ENCODE measurements at places on chromosomes 6 and 20.

GRCh38 chr6:37321101-37321500, 32.7 kb upstream of the RNF8 start:
- DNase-seq = no peak

DNA sequence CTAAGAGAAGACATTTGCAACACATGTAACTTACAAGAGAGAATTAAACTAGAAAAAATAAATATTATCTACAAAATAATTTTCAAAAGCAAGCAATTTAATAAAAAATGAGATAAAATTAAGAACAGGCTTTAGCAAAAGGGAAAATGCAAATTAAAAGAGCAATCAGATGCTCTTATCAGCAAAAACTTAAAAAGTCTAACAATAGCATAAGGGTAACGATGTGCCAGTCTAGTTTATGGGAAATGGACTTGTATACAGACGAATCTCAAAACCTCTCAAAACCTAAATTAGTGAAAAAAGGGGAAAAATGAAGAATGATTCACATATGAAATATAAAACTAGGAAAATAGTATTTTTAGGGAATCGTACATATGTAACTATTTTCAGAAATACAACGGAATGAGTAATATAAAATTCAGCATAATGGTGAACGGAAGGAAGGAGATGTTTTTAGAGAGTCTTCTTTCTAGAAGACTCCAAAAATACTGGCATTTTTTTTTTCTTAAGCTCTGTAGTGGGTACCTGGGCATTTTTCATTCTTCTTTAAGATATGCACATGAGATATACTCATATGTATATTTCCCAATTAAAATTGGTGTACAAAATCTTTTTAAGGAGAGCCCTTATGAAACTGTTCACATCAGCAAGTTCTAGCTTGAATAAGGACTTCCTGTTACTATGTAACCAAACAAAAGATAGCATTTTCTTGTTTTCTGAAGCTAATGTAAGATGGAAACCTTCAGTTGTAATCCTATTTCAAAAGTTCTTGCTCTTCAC, 927 bp upstream of the MANEA start:
- DNase-seq = no peak

GRCh38 chr6:125524356-125524755, 222.6 kb upstream of the HDDC2 start:
- no peak for DNase-seq

GRCh38 chr20:39645131-39645530, 683.0 kb downstream of the DHX35 start:
- no peak for DNase-seq

GRCh38 chr6:143188292-143188691, 127.6 kb downstream of the AIG1 start:
- DNase-seq = no peak

GRCh38 chr6:63023726-63024125, 187.5 kb upstream of the FKBP1C start:
- DNase-seq = no peak

DNA sequence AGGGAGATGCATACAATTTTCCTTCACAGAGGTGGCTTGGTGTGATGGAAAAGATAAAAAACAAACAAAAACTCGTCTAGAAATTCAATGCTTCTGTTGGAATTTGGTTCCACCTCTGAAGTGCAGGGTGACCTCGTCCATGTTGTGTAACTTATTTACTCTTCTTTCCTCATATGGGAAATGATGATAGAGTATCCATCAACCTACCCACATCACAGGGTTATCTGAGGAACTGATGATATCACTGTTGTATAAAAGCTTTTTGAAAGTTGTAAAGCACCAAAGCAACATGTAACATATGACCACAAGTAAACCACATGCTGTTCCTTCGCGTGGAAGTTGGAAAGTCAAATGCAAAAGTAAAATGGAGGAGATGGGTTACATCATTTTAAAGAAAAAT, 212.0 kb upstream of the SGK1 start:
- DNase-seq = no peak

DNA sequence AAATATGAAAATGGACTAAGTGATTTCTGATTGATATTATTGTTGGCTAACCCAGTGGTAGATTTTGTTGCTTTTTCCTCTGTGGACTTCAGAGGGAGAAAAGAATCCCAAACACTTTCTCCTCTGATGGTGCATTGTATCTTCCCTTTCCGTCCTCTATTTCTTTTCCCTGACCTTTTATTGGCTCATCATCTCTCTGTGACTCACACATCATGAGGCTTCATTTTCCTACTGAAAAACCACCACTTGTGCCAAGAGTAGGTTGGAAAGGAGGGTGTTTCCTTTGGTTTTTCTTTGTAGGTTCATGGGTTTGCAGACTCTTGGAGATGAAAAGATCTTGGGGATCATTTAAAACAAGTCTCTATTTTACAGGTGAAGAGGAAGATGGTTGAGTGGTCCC, 311.7 kb upstream of the JAG1 start:
- DNase-seq = no peak

DNA sequence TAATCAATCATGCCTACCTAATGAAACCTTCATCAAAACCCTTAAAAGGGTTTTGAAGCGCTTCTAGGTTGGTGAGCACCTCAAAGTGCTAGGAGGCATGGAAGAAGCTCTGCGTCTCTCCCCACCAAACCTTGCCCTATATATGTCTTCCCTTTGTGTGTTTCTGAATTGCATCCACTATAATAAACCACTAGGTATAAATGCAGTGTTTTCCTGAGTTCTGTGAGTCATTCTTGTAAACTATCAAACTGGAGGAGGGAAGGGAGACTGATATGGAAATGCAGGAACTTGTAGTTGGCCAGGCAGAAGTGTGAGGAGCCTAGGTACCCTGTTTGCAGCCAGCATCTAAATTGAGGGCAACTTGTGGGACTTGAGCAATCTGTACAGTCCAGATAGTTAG, 698.8 kb downstream of the DOK5 start:
- DNase-seq = no peak

DNA sequence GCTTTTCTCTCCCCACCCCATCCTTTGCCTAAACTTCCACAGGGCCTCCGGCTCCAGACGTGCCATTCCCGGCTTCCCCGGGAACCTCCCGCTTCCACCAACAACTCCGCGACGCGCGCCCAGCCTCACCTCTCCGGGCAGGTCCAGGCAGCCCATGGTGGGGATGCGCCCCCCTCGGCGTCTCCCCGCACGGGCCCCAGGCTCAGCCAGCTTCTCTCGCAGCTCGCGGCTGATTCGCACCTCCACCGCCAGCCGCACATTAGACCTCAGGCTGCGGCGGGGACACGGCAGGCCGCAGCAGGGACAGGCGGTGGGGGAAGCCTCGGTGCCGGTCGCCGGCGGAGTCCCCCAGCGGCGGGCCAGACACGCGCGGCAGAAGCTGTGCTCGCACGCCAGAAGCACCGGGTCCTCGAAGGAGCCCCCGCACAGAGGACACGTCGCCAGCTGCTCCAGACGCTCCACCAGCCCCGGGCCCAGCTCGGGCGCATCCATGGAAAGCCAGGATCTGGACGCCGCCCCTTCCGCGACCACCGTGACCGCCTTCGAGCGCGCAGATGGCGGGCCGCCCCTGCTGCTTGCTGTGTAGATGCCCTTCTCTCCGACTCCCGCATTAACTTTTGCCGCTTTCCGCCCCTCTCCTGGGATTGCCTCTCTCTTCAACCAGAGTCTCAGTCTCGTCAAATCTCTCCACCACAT, at the start of gene RNF39:
Gene RNF39, minus strand, starts transcription at position 676 of the 696 bp plus-strand sequence. Its CDS starts 184 bp downstream, at position 492.
- DNase-seq = no peak

DNA sequence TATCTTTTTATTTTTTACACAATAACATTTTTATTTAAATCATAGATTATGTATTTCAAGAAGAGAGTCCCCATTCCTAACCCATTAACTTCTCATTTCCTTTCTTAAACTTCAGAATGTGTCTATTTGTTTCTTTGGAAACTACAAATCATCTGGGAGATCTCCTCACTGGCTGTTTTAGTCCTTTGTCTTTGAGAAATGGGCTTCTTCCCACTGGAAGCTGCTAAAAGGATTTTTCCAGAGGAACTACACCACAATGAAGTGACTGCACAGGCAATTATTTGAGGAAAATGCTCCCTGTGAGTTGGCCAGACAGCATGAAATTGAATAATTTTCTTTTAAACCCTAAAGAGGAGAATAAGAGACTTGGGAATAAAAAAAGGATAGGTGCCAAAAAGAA, 119.1 kb downstream of the TENT5A start:
- DNase-seq = no peak

- DNase-seq = no peak
These were observed 349.3 kb downstream of the FARS2 start for GRCh38 chr6:5610640-5611039.

GRCh38 chr6:149809798-149810197, 54.4 kb downstream of the LRP11 start:
- DNase-seq = no peak

- DNase-seq = no peak
These were observed 368.0 kb downstream of the QKI start for GRCh38 chr6:163782436-163783003.

- DNase-seq = no peak
These were observed 35.6 kb downstream of the TM9SF4 start for GRCh38 chr20:32144898-32145662.

DNA sequence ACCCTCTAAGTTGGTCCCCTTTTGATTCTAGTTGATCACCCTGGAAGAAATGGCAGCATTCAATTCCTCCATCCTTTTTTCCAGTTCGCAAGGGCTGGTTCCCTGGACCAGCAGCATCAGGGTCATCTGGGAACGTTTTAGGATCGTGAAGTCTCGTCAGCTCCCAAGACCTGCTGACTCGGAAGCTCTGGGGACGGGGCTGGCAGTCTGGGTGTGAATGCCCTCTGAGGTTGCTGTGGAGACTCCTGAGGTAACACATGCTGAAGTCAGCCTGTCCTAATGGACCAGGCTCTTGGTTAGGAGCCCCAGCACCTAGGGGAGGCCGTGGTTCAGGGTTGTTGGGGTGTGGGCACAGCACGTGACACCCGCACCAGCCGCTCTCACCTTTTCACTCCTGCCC, 164.1 kb downstream of the SYNDIG1 start:
- no peak for DNase-seq

GRCh38 chr6:169320013-169320412, 66.4 kb upstream of the THBS2 start:
- no peak for DNase-seq

- DNase-seq = no peak
These were observed 583.7 kb downstream of the EPM2A start for GRCh38 chr6:145151624-145152023.

- no peak for DNase-seq
These were observed 174.2 kb downstream of the TSHZ2 start for GRCh38 chr20:53146201-53146891.

GRCh38 chr6:56104591-56104990, 142.8 kb downstream of the COL21A1 start:
- no peak for DNase-seq

DNA sequence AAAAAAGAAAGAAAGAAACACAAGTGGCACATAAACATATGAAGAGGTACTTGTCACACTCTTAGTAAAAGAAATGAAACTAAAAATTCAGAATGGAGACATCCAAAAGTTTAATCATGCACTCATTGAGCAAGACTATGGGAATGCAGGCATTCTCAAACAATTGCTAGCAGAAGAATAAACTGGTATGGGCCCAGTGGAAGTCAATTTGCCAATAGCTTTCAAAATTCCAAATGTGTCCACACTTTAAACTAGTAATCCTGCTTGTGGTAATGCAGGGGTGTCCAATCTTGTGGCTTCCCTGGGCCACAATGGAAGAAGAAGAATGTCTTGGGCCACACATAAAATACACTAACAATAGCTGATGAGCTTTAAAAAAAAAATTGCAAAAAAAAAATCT, 97.4 kb downstream of the EPB41L2 start:
- DNase-seq = no peak

DNA sequence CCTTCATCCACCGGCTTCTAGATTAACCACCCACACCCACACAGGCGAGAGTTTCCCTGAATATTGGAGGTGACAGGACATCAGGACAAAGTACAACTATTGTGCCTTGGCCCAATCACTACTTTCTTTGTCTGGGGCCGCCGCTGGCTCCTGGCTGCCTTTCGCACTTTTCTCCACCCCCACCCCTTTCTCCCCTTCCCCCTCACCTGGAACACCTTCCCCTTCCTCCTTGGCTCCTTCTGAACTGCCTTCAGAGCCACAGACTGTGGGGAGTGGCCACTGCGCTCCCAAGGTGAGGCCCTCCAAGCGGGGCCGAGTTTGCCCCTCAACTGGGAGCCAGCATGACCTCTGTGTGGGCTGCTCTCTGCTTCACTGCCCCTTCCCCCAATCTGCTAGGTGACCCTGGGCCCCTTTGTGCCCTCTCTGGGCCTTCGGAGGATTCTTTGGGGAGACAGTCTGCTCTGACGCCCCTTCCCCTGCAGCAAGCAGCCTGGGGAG, 3.0 kb upstream of the VEGFA start:
- no peak for DNase-seq

DNA sequence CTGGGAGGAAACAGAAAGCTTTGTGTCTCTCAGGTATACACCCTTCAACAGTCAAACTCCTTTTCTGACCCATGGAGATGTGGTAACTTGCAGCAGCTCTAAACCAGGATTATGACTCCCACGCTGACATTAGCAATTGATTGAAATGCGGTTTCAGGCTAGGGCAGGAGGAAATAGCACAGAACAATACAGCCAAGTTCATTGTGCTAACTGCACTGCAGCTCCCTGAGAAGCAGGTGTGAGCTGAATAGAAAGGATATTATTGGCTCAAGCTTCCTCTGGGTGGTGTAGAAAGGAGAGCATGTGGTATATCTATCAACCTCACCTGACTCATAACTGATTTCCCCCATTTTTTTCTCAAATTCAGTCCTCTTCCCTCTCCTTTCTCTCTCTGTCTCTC, 612.3 kb upstream of the BTBD3 start:
- no peak for DNase-seq

DNA sequence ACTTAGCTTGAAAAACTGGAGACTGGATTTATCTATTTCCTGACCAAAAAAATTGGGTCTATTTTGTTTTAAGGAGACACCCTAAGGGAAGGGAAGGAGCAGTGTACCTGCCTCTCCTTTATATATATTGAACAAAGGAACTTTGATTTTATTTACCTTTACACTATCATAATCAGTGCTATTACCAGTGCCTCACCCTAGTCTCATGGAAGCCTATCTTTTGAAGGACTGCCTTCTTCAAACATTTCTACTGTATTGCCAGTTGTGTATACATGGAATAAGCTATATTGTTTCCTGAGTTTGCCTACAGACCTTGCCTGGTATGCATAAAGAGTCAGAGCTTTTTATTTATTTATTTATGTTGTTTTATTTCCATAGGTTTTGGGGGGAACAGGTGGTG, 124.9 kb downstream of the UTRN start:
- no peak for DNase-seq

DNA sequence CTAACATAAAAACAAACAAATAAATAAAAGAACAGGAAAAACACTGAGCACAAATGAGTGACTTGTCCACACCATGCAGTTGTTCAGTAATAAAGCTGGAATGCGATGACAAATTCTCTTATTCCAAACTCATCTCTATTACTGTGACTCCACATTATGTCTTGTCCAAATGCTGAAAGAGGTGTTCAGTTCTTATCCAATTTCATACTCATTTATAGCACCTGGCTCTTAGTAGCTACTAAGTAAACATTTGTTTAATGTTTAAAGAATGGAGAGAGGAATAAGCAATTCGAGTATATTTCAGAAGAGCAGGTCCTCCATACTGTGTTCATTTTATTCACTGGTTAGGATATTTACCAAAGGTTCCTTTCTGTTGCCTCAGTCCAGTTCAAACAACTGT, 439.0 kb upstream of the JAG1 start:
- DNase-seq = no peak
